ENCODE measurements at places on chromosomes 3 and 15. TPM values are rescaled to one million over a fixed set of nuclear protein-coding genes. Genes with fewer than 3 reads are reported as not detected.

DNA sequence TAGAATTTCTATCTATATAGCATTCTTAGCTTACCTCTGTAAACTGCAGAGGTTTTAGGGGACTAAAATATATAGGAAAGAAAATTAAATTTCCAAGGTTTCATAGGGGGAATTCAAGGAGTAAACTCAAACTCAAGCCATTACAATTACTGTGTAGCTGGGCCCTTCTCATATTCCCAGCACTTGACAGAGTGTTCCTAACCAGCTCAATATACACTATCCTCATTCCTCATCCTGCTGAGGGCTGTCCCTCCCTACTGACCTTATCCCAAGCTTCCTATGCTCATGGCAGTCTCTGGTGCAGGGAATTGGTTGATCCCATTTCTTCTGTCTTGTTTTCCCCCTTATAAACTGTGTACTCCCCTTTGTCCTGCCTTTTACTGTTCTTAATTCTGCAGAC, 33.9 kb downstream of the NXPE3 start:
- no peak for DNase-seq

DNA sequence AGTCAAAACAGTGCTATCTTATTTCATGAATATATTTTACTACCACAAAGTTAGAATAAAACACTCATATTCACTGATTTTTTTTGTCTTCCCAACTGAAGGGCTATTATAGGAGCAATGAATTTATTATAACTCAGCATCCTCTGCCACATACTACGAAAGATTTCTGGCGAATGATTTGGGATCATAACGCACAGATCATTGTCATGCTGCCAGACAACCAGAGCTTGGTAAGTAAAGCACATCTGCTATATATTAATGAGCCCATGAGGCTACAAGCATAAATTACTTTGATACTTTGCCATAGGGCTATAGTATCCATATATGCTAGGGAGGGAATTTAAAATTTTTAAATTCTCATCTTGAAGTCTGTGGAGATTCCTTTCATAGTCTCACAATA, 95.9 kb downstream of the FEZF2 start:
- no peak for DNase-seq

LMAN1L gene
- 0.17 TPM for total RNA-seq

CHRNA3 gene
- not detected for total RNA-seq

PSTPIP1 gene
- total RNA-seq, result 0.79 TPM

DNA sequence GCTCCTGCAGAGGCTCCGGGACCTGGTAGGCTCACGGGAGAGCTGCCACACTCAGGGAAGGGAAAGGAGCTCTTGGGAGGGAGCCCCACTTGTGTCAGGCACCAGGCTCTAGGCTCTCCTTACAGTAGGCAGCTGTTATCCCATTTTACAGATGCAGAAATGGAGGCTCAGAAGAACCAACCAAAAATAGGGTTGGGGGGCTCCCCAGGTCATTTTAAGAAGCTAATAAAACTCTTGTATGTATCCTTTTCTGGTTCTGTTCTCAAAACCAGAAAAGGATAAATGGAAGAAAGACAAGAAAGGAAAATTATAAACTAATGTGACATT, 23.5 kb upstream of the GP9 start:
- DNase-seq, result no peak

DNA sequence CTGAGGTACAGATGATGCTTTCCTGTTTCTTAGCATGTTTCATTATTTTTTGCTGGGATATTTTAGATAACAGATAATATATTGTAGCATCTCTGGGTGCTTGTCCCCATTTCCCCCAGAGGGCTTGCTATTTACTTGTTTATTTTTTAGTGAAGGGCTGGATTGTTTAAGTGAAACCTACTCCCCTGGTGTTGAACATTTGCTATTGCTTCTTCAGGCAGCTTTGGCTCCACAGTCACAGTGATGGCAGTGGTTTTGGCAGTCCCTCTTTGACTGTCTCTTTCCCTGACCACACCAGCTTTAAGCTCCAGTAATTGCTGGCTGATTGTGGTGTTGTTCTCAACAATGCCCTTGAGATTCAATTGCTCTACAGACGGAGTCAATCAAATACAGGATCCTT, 128.9 kb downstream of the KLF13 start:
- DNase-seq, result no peak

RGMA gene
- 5.5 TPM for total RNA-seq

GRCh38 chr15:73990250-73991005, 1.7 kb downstream of the STOML1 start:
- DNase-seq, result no peak

DNA sequence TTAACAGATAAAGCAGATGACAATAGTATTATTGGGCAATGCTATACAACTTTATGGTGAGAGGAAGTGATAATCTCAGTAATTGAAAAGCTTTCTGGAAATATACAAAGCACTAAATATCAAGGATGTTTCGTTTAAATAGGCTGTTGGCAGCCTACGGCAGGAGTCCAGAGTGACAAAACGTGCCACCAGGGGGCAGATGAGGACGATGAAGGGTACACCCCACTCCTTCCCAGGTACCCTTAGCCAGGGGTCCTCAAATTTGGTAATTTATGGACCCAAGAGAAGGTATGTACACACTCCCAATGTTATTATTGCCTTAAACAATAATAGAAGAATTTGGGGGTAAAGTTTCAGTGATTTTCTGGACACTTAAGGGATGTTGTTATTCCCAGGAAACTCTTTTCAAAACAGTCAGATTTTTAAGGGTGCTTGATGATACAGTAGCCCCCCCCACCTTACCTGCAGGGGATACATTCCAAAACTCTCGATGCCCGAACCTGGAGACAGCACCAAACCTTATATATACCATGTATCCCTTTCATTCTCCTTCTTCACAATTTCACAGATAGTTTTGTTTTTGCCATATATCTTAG, 1.4 kb upstream of the MAGEL2 start:
- no peak for DNase-seq

DNA sequence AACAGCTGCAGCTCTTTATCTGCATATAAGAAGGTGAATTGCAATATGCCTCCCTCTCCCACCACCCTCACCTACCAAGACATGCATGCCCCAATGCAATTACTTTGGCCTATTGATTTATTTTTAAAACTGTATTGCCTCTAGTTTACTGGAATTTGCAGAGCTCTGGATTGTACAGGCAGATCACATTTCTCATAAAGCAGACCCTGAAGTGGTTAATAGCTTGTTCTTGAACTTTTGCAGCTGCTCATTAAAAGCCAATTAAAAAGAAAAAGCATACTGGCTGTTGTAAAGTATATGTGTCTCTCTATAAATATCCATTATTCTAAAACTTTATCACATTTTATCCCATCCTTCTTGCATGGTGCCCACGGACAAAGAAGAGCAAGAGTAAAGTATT, 221.5 kb upstream of the TOPAZ1 start:
- DNase-seq, result no peak

DNA sequence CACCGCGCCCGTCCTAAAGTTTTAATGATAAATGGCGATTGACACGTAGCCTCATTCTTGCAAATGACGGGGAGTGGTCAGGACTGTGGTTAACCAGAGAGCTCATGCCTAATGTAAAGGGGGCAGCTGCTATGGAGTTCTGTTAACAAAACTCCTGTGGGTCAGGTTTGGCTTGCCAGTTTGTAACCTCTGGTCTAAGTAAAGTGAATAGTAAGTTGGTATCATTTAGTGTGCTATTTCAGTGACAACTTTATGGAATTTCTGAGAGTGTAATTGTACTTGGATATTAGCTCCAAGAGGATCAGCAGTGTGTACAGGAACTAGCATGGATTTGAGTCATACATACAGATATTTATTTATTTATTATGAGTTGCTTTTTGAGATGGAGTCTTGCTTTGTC, 87.9 kb downstream of the RGMA start:
- DNase-seq, result no peak

GRCh38 chr3:25057379-25057778, 370.7 kb upstream of the RARB start:
- DNase-seq, result no peak

AHSG gene
- 1.6 TPM for total RNA-seq

DNA sequence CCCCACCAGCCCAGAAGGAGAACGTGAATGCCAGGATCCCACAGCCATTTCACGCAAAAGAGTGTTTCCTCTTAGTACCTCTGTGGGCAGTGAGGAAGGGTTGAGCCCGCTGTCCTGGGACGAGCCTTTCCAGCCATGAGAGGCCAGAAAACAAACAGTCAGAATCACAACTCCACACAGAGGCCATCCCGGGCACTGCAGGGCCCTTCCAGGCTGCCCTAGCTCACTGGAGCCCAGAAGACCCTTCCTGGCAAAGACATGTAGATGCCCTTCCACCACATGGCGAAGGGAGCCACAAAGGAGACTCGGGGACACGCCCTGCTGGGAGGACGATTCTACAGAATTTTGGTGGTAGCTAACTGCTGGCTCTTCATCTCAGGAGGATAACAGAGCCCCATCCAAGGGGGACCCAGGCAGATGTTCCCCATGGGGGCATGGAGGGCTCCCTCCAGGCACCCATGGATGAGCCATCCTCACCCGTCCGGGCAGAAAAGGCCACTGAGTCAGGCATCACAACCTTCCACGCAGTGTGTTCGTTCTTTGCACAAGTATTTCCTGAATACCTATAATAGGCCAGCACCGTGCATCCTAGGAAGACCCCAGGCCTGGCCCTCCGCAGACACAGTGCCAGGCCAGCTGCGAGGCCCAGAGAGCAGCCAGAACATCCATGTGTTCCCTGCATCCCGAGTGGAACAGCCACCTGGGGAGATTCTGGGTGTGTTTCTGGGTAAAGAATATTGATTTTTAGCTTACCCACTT, 47.2 kb downstream of the SLC12A8 start:
- DNase-seq, result no peak

DNA sequence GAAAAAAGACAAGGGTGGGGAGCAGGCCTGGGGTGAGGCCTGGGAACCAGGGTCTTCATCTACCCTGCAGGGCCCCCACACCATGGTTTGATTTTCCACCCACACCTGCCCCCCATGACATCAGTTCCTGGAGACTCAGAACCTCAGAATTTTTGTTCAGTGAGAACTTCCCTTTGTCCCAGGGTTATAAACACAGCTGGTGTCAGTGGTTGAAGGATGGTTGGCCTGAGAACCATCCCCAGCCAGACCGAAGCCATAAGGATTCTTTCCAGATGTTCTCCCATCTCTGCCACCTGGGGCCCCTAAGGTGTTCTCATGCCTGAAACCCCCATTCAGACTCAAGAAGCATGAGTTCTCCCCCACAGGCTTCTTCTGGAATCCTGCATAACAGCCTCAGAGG, 16.6 kb downstream of the CCDC33 start:
- no peak for DNase-seq

KLHL40 gene
- not detected for total RNA-seq

GPR62 gene
- not detected for total RNA-seq

- no peak for DNase-seq
Observed at GRCh38 chr3:148289159-148289558, 408.5 kb upstream of the AGTR1 start.

- peak; percentile 26 for DNase-seq
Observed at GRCh38 chr3:159266779-159267178, 464.9 kb downstream of the MFSD1 start.

- no peak for DNase-seq
Observed at GRCh38 chr15:67335534-67336222, 81.1 kb downstream of the IQCH start.

CISH gene
- 4.5 TPM for total RNA-seq

GRCh38 chr15:33086500-33087121, 107.9 kb downstream of the FMN1 start:
- DNase-seq, result peak; percentile 42

DNA sequence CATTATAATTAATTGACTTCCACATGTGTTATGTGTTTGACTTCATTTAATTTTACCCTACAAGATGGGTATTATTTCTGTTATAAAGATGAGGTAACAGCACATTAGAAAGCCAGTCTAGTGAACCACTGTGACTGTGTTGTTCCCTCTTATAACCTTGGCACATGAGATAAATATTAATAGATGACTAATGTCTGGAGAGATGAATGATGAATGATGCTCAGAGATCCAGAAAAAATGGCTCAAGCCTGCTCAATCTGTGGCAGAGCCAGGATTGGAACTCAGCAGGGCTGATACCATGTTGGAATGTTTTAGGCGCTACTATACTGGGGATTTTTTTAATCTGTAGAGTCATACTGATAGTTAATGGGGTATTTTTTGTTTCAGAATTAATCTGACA, 118.8 kb upstream of the PTX3 start:
- DNase-seq, result no peak

DNA sequence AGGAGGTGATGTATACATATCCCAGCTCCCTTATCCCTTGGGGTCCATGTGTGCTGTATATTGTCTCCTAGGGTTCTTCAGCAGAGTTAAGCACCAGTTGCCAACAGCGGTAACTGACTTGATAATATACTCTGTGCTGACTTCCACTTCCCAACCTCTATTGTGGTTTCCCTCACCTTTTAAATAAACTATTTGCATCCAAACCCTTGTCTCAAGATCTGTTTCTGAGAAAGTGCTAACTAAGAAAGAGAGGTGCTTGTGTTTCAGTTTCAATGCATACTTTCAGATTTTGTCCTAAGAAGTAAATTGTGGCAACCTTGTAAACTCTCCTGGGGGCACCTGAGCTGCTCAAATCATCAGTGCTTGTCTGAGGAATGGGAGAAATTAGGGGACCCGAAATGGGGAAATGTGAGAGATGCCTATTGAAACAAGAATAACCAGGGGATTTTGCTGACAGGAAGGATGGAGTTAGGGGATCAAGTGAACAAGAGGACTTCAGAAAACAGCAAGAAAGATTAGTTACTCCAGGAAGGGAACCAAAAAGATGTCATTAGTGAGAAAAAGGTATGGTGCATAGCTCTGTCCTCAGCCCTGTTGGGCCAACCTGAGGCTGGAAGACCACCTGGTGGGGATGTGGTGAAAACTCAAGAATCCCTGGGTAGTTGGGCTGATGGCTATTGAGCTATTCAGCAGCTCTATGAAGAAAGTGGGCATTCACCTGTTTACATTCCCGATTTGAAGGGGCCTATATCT, 50.9 kb upstream of the MRPL3 start:
- no peak for DNase-seq

C3orf20 gene
- 0.20 TPM for total RNA-seq

- DNase-seq, result no peak
Observed at GRCh38 chr3:184568924-184569829, 7.6 kb downstream of the EPHB3 start.

GRCh38 chr3:177145954-177146353, 51.3 kb downstream of the TBL1XR1 start:
- DNase-seq, result no peak

STRIT1 gene
- total RNA-seq, result not detected

DNA sequence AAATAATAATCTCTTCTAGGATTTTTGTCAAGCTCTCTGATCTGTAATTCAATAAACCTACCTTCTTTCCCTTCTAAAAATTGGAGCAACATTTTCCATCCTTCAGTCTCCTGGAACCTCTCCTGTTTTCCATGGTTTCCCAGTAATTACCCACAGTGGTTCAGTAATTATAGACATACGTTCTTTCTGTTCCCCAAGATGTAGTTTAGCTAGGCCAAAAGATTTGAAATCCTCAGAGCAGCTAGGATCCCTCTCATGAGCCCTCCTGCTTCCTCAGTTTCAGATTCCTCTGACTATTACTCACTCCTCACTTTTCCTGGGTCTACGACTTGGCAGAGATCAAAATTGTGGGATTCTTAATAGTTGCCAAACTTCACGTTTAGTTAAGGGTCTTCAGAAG, 76.9 kb upstream of the IGSF10 start:
- no peak for DNase-seq

GRCh38 chr3:67215690-67216089, 217.6 kb downstream of the KBTBD8 start:
- DNase-seq, result no peak

KCNH8 gene
- 0.12 TPM for total RNA-seq

Data from HCT116 (cell line).